Fibroblast of mammary gland (primary cell): ENCODE measurements at places on chromosomes 7 and 10.
A peak's percentile ranks its signal among the peaks of the same experiment; 100 is the strongest.

DNA sequence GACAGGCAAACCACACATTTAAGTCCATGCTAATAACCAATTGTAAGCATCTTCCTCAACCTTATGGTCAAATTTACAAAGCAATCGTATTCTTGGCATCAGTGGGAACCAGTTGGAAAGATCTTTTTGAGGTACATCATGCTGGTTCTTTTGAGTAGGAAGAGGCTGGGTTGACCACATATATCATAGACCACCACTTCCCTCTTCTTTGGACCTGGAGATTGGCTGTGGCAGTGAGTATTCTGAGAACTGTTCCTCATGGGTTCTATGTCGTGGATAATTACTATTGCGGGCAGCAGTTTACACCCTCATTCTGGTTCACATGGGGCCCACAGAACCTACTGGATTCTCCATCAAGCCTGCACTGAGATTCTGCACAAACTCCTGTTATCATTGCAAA is 35.5 kb upstream of the C1GALT1 start:
- no peak for DNase-seq

DNA sequence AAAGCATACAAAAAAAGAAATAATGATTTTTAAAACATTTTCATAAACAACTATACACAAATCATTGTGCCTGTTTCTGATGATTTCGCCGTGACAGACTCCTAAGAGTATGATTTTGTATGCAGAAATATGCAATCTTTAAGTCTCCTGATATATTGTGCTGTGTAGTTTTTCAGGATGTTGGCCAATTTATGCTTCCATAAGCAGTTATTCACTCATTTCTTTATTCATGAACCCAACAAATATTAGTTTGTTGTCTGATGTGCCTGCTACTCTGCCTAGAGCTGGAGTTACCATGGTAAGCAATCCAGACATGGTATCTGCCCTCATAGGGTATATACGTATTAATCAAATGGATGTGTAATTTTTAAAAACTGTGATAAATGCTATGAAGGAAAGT is 40.4 kb downstream of the PRR15 start:
- no peak for DNase-seq

- no peak for DNase-seq
These were observed 85.4 kb upstream of the RSU1 start for GRCh38 chr10:16902606-16903005.

GRCh38 chr7:30166155-30166840 is 31.5 kb downstream of the MTURN start:
- DNase-seq = peak; percentile 13

- no peak for DNase-seq
These were observed 168.4 kb downstream of the BTAF1 start for GRCh38 chr10:92091965-92092364.

- DNase-seq = peak; percentile 67
These were observed 33.9 kb downstream of the SGPL1 start for GRCh38 chr10:70849582-70850016.

GRCh38 chr7:51666751-51667150 is 350.1 kb upstream of the COBL start:
- DNase-seq = no peak

DNA sequence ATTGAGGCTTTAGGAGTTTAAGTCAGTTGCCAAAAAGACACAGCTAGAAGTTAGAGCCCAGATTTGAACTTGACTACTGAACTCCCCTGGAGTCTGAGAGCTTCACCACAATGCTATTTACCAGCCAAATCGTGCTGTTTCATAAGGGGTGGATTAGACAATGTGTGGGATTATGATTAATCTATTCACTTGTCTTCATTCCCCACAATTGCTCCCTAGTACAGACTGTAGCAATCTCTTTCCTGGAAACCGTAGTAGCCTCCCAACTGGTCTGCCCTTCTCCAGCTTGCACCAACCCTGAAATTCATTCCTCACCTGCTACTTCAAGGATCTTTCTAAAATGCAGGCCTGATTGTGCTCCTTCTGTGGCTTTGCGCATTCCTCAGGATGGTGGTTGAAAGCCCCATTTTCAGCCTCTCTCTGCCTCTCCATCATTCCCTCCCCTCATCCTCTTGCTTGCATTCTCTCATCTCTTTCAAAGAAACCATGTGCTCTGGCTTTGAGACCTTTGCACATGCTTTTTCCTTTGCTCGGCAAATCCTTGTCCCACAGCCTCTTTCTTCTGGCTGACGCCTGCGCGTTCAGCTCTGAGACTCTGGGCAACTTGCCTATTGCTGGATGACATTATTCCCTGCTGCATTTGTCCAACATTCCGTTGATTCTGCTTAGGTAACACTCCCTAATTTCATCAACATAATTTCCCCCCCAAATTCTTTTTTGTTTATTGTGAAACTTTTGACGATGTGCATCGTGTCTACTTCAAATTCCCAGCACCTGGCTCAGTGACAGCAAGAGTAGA is 145.1 kb downstream of the ADRA2A start:
- no peak for DNase-seq

- no peak for DNase-seq
These were observed 36.4 kb downstream of the RABGEF1 start for GRCh38 chr7:66776800-66777442.

DNA sequence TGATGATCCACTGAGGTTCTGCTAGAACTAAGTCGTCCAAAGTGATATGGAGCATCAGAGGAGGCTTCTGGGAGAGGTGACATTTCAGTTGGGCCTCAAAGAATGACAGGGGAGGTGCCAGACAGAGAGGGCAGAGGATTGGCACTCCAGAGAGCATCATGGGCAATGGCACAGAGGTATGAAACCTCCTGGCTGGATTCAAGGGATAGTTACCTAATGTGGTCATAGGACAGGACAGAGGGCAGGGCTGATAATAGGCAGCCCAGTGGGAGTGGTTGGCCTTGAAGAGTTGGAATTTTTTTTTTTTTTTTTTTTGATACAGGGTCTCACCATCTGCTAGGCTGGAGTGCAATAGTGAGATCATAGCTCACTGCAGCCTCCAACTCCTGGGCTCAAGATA is 7.6 kb downstream of the SRRM3 start:
- no peak for DNase-seq

- no peak for DNase-seq
These were observed 111.4 kb downstream of the LRRN3 start for GRCh38 chr7:111202321-111202720.

DNA sequence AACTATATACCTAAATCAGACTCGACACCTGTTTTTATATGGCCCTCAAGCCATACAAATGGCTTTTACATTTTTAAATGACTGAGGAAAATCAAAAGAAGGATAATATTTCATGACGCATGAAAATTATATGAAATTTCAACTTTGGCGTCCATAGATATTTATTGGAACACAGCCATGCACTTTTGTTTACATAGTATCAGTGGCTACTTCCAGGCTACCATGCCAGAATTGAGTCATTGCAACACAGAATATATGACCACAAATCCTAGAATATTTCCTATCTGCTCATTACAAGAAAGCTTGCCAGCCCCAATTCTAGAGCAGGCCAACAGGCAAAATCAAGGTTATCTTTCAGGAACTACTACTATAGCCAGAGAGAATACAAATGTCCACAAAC is 29.3 kb downstream of the AFAP1L2 start:
- DNase-seq = no peak

GRCh38 chr7:2954433-2954853 is 89.2 kb downstream of the CARD11 start:
- no peak for DNase-seq

DNA sequence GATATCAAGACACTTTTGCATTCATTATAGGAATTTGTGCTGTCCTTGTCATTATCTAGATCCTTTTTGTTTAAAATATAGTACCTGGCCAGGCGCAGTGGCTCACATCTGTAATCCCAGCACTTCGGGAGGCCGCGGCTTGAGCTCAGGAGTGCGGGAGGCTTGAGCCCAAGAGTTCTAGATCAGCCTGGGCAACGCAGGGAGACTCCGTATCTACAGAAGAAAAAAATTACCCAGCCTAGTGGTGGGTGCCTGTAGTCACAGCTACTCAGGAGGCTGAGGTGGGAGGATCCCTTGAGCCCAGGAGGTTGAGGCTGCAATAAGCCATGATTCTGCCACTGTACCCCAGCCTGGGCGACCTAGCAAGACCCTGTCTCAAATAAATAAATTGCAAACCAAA is 621 bp upstream of the MORN4 start:
- no peak for DNase-seq

GRCh38 chr10:69222157-69223027 is 2.3 kb downstream of the HKDC1 start:
- DNase-seq = peak; percentile 64

DNA sequence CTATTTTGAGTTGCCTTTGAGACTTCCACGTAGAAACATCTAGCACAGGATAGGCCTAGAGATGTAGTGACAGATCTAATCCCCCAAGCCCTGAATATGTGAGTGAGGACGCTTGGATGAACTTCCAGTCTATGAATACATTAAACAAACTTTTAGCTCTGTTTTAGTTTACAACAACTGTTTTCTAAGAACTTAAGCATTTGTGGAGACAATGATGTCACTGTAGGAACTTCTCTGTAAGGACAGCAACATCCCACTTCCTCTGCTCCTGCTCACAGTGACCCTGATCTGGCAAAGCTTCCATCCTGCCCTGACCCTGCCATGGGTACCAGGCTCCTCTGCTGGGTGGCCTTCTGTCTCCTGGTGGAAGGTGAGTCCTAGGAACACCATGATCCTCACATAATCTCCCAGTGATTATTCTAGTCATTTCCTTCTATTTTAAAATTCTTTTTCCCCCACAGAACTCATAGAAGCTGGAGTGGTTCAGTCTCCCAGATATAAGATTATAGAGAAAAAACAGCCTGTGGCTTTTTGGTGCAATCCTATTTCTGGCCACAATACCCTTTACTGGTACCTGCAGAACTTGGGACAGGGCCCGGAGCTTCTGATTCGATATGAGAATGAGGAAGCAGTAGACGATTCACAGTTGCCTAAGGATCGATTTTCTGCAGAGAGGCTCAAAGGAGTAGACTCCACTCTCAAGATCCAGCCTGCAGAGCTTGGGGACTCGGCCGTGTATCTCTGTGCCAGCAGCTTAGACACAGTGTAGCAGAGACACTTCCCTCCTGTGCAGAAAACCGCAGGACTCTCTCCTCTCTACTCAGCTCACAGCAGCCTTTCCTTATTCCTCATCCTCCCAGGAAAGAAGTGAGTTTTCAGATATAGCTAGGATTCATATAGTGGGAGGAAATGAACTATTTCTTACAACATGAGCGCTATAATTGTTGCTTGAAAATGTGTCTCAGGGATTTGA is 194.4 kb upstream of the PRSS1 start:
- DNase-seq = peak; percentile 50

- peak; percentile 33 for DNase-seq
These were observed 88.2 kb downstream of the CHRM2 start for GRCh38 chr7:136956671-136957070.

GRCh38 chr10:96656839-96657238 is 63.5 kb downstream of the PIK3AP1 start:
- no peak for DNase-seq

- DNase-seq = no peak
These were observed 44.6 kb upstream of the C1QL3 start for GRCh38 chr10:16566202-16566805.

- DNase-seq = peak; percentile 48
These were observed 928.7 kb downstream of the IPMK start for GRCh38 chr10:57338823-57339558.

DNA sequence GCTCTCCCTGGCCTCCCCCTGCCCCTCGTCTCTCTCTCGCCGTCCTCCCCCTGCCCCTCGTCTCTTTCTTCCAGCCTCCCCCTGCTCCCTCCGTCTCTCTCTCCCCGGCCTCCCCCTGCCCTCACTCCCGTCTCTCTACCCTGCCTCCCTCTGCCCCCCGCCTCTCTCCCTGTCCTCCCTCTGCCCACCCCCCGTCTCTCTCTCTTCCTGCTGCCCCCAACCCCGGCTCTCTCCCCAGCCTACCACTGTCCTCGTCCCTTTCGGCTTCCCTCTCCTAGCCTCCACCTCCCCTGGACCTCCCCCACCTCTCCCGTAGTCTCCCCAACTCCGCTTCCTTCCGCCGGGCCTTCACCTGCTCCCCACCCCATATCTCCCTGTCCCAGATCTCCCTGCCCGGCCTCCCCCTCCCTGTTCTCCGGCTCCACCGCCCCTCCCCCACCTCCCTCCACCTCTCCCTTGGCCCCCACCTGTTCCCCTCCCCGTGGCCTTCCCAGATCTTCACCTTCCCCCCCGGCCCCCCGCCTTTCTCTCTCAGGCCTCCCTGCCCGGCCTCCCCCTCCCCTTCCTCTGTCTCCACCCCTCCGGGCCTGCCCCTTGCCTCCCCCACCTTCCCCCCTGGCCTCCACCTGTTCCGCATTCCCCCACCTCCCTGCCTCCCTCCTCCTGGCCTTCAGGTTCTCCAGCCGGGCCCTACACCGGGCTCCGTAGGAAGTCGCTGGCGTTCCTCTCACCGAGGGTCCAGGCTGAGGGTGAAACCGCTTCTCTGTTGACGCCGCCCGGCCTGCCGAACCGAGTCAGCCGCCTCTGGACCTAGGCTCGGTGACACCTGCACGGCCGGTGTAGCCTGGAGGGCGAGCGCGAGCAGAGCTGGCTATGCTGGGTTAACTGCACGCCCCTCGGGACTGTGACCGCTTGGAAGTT is 1.2 kb downstream of the GET4 start:
- no peak for DNase-seq

DNA sequence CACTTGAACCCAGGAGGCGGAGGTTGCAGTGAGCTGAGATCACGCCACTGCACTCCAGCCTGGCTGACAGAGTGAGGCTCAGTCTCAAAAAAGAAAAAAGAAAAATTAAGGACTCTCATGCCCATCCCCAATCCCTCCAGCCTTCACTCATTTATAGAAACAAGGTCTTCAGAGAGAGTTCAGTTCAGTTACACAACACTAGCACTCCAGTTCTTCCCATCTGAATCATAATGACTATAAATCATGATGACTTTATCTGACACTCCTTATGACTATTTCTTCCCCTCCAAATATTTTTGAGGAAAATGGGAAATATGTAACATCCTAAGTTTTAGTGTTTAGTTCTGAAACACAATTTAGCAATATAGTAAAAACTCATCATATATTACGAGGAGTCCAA is 107.4 kb upstream of the LSM8 start:
- DNase-seq = no peak

DNA sequence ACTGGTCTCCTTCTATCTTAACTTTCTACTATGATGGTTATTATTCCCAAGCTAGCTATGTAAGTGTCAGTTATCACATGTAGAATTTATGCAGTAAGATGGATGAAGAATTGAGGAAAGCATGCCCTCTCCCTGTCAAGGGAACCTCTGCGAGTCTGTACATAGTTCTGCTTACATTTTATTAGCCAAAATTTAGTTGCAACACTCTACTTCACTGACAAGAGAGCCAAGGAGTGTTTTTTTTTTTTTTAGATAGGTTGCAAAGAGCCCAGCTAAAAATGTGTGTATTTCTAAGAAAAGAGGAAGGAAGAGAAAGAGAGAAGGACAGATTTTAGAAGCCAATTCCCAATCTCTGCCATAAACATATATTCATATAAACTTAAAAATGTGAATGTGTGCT is 357.7 kb upstream of the LRRN3 start:
- DNase-seq = no peak

DNA sequence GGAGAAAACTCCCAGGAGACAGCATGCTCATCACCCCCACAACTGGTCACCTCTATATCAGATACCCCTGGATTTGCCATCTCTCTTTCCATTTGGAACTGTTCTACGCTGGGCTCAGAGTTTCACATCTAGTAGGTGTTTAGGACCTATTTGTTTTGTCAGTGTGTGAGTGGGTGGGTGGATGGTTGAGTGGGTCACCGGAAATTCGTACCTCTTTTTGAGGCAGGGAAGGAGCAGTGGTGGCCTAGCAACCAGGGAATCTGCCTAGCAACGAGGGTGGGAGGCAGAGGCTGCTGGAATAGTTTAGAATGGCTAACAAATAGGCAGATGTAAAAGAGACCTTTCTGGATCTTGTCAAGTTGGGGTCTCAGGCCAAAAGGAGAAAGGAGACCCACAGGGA is 23.2 kb upstream of the SLF2 start:
- DNase-seq = no peak
